Stomach (tissue), 19 donors: ENCODE measurements at places on chromosomes 4 and X.
A peak's percentile ranks its signal among the peaks of the same experiment; 100 is the strongest.

- no peak for DNase-seq
Measured at GRCh38 chrX:16839219-16839851, 30.8 kb downstream of the RBBP7 start.

DNA sequence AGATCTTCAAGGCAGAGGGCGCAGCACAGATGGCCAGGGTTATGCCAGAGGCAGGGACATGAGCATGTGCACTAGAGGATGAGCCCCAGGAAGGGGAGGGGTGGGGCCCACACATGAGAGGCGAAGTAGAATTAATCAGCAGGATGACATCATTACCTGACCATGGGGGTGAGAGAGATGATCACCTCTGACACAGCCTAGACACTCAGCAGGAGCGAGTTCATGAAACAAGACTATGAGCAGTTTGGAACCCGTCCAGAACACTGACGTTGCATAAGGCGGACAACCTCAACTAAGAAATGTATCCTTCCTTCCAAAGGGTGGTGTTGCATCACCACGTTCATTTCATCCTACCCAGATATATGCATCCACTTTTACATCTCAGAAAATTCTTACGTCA, 446.7 kb upstream of the TENM3 start:
- no peak for DNase-seq

DNA sequence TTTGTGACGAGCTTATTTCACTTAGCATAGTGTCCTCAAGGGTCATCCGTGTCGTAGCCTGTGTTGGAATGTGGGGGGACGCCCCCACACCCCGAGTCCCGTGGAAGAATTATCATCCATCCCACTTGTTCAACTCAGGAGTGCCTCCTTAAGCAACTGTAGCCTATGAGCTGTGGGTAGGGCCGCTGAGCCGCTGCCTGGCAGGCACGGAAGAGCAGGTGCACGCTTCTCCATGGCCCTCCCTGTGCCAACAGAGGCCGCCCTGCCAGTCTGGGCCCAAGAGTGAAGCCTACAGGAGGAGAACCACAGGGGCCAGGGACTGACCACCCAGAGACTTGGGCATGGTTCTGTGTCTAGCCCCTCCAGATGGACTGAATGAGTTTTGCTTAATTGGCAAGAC, 2.3 kb upstream of the RGS12 start:
- DNase-seq: peak; percentile 17

GRCh38 chr4:163194593-163194992, 27.9 kb upstream of the NAF1 start:
- no peak for DNase-seq

DNA sequence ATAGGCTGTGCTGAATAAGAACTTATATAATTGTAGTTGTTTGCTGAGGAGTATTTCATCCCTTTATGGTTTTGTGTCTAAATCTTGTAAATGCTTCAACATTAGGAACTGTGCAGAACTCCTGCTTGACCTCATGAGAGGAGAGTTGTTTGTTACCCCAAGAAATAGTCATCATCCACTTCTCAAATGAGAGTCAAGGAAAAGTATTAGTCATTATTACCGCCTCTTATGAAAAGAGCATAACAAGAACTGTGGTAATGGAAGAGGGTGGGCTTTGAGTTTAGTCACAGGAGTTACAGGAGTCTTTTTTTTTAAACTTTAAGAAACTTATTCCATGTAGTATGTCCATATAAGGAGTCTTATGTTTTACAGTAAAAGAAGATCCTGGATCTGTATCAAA, 132.9 kb downstream of the RAP1GDS1 start:
- no peak for DNase-seq
